ENCODE measurements at places on chromosomes 4 and X.
A peak's percentile ranks its signal among the peaks of the same experiment; 100 is the strongest.

DNA sequence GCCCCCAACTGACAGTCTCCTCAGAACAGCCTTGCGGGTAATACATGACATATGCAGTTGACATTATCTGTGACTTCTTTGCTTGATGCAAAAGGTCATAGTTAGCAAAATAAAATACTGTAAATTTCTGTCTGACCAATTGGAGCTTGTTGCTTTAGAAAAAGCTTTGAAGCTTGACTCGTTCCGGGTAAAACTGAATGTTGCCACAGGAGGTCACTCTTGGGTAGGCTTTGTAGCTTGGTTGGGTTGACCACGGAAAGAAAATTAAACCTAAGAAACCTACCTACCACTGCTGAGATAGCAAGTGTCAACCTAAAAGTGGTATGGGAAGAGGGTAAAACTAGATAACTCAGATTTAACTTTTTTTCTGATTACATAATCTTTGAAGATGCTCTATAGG, 23.2 kb downstream of the PRPS2 start:
- DNase-seq: peak; percentile 22

- no peak for DNase-seq
These were observed 51.5 kb upstream of the PRPS1 start for GRCh38 chrX:107576841-107577240.

GRCh38 chrX:16678689-16679088, 28.7 kb downstream of the S100G start:
- DNase-seq: no peak

GRCh38 chr4:100977746-100978397, 369.5 kb downstream of the PPP3CA start:
- no peak for DNase-seq

GRCh38 chr4:38610966-38611431, 53.0 kb upstream of the KLF3 start:
- no peak for DNase-seq

GRCh38 chr4:185624259-185624589, 88.9 kb upstream of the PDLIM3 start:
- DNase-seq: no peak

GRCh38 chr4:96164814-96165351, 325.0 kb downstream of the PDHA2 start:
- DNase-seq: no peak

GRCh38 chrX:17537723-17538243, 162.8 kb downstream of the NHS start:
- no peak for DNase-seq

- no peak for DNase-seq
These were observed 17.6 kb upstream of the HS3ST1 start for GRCh38 chr4:11446155-11446811.

DNA sequence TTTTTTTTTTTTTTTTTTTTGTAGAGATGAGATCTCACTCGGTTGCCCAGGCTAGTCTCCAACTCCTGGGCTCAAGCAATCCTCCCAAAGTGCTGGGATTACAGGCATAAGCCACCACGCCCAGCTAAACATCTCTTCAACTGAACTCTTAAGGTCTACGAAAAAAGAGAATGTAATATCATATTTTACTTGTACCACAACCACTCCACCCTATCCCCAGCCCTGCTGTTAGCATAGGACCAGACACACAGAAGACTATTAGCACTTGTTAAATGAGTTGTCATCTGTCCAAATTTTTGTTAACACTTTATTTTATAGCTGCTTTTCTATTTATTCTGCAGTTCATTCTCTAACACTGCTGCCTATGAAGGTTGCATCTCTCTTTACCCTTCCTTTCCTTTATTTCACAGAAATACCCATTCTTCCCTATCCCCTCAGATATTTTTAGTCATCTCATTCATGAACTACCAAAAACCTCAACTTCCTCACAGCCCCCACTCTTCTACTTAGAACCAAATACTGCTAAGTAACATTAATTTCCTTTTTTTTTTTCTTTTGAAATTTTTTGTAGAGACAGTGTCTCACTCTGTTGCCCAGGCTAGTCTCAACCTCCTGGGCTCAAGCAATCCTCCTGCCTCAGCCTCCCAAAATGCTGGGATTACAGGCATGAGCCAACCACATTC, 10.1 kb downstream of the SNX12 start:
- no peak for DNase-seq

- DNase-seq: no peak
These were observed 103.8 kb downstream of the TBC1D19 start for GRCh38 chr4:26687728-26688127.

DNA sequence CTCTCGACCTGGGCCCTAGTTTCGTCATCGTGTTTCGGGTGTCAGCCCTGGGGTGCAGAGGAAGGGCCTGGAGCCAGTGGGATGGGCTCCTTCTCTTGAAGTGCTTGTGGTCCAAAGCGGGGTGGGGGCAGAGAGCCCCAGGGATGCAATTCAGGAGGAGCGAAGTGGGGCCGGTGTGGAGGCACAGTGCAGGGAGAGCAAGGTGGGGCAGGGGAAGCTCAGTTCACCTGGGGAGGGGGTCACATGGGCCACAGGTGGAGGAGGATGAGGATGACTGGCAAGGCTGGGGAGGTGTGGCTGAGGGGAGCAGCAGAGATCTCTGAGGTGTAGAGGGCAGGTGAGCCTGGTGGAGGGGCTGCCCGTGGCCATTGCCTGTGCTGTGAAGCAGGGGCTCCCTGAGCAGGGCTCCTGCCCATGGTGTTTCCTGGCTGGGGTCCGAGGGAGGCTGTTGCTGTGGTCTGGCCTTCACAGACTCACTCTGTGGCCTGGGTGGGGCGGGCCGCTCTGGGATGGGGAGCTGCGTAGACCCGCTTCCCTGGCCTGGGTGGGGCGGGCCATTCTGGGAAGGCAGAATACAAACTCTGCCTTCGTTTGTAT, 6.9 kb downstream of the SORCS2 start:
- no peak for DNase-seq

- no peak for DNase-seq
These were observed 51.0 kb downstream of the AGA start for GRCh38 chr4:177391287-177391686.

- DNase-seq: no peak
These were observed 4.9 kb downstream of the DCAF16 start for GRCh38 chr4:17805580-17806155.

- DNase-seq: no peak
These were observed 5.3 kb upstream of the OTC start for GRCh38 chrX:38347136-38347535.

DNA sequence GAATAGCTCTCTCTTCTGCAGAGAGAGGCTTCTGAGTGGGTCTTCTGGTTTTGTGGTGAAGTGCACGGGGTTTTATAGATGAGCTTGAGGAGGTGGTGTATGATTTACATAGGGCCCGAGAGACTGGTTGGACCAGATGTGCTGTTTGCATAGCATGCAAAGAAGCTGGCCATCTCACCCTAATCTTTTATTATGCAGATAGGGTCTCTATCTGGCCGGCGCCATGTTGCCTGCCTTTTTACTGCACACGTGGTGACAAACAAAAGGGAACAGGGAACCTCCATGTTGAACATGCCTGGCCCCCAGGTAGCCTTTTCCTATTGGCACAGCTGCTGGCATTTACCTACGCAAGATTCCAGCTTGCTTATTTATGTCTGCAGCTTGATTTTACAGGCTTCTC, 473.3 kb upstream of the FAM47C start:
- no peak for DNase-seq

DNA sequence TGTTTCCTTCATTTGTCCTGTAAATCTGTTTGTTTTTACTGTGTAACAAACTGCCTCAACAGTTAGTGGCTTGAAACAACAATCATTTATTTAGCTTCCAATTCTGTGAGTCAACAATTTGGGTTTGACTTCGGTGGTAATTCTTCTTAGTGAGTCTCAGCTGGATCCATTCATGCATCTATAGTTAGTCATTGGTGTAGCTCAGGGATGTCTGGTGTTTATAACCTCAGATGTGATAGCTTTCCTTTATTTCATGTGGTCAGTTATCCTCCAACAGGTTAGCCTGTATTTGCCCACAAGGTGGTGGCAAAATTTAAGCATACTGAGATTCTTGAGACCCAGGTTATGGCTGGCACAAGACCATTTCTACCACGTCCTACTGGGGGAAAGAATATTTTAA, 1267.2 kb downstream of the RAPGEF2 start:
- DNase-seq: no peak

- DNase-seq: no peak
These were observed 88.6 kb upstream of the CBLL2 start for GRCh38 chrX:22184096-22184495.

DNA sequence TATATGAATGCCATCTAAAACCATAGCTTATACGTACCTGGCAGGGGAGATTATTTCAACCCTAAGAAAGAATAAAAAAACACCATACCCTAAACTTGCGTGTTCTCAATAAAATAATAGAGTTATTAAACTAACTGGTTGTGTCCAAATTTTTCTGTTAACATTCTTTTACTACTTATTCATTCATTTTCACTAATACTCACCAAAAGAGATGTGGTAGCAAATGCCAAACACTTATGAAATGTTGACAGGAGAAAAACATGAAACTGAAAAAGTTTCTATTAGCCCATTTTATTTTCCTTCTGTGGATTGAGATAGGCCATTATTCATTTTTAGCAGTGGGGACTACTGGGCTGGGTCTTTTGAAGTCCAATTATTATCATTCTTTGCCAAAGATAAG, 102.0 kb downstream of the TSPAN5 start:
- DNase-seq: no peak

DNA sequence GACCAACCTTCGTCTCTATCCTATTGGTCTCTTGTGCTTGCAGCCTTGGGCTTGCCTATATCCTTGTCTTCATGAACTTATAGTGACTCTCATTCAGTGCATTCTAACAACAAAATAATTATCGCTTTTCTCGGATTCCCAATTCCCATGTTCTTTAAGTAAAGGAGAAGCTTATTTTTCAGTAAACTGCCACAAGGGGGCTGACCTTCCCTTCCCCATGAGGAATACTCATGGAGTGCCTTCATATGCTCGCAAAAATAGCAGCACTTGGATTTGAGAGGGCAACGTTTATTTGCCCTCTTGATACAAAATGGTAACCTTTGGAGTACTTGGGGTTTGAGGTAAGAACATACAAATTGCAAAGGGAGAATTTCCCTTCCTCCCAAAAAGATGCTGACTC, 183.2 kb upstream of the TENT5D start:
- DNase-seq: peak; percentile 11

- no peak for DNase-seq
These were observed 1153.8 kb downstream of the STIM2 start for GRCh38 chr4:28014469-28014868.

- DNase-seq: no peak
These were observed 60.2 kb upstream of the PNPLA4 start for GRCh38 chrX:7987160-7988012.

GRCh38 chr4:126479709-126480108, 1153.0 kb upstream of the INTU start:
- no peak for DNase-seq

DNA sequence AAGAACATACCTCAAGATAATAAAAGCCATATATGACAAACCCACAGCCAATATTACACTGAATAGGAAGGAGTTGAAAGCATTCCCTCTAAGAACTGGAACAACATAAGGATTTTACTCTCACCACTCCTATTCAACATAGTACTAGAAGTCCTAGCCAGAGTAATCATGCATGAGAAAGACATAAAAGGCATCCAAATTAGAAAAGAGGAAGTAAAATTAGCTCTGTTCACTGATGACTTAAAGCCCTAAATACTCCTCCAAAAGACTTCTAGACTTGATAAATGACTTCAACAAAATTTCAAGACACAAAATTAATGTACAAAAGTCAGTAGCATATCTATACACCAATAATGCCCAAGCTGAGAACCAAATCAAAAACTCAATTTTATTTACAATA, 235.7 kb downstream of the NKX6-1 start:
- DNase-seq: no peak

DNA sequence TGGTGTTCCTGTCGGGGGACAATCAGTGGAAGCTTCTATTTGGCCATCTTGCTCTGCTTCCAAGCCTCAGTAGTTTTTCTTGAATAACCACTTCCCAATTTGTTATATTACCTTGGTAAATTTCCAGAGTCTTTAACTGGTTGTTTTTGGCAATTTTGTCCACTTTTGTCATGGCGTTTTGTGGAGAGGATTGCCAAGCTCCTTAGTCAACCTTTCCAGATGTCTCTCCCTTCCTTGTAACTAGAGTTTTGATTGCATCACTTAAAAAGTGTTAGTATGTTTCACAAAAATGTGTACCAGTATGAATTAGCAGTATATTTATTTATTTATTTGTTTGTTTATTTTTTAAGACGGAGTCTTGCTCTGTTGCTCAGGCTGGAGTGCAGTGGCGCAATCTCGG, 15.8 kb upstream of the UXT start:
- no peak for DNase-seq

DNA sequence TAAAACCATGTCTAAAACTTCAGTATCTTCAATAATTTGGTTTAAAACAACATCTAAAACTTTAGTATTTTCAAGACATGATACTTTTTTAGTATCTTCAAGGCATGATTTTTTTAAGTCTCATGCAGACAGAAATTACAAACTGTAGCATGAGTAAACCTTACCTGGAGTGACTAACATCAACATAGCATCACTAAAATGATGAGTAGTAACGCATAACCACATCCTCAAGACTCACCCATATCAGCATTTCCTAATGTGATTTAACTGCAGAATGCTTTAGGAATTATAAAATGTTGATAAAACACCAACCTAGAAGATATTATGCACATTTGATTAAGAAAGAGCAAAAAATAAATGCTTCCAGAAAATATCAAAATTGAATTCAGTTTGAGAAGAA, 19.7 kb upstream of the EDNRA start:
- no peak for DNase-seq

DNA sequence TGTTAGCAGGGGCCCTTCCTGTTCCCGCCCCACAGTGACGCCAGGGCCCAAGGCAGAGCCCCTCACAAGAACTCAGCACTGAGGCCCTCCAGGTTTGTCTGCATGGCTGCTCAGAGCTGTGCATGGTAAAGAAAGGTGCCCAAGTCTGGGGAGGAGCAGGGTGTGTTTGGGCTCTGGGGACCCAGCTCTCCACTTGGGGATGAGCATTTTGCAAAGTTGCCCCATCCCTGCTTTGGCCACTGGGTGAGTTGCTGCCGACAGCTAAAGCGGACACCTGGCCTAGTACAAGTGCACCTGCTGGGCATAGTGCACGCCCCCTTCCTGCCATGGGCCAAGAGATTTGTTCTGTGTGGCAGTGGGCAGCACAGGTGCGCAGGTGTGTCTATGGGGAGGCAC, 2.0 kb upstream of the MXD4 start:
- no peak for DNase-seq

- peak; percentile 47 for DNase-seq
These were observed 170.7 kb upstream of the ZCCHC13 start for GRCh38 chrX:74133156-74133796.

DNA sequence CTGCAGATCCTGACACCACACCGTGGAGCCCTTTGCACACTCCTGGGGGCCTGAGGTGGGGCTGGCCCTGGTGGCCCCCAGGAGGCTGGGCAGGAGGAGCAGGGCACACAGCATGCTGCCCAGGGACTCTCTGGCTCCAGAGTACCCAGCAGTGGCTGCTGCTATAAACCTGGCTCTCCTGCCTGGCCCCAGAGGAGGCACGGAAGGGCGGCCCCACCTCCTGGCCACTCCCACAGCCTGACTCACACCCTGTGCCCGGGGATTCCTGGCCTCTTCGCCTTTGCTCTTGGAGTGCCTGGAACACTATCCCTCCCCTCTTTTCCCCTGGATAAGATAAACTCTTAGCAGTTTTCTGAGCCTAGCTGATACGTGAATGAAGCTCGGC, at the start of gene PSAPL1:
TSS of gene PSAPL1 (minus strand) at position 165 of the 385 bp plus-strand sequence. CDS start at position 114, 51 bp downstream.
- DNase-seq: peak; percentile 44

GRCh38 chr4:8069102-8069752, 89.4 kb downstream of the ABLIM2 start:
- DNase-seq: no peak

GRCh38 chr4:74941123-74941522, 8.2 kb downstream of the PARM1 start:
- no peak for DNase-seq

- DNase-seq: no peak
These were observed 428.8 kb downstream of the IL15 start for GRCh38 chr4:142065086-142065647.

Measured in K562 (cell line).